ENCODE measurements at places on chromosomes 6 and 20.

DNA sequence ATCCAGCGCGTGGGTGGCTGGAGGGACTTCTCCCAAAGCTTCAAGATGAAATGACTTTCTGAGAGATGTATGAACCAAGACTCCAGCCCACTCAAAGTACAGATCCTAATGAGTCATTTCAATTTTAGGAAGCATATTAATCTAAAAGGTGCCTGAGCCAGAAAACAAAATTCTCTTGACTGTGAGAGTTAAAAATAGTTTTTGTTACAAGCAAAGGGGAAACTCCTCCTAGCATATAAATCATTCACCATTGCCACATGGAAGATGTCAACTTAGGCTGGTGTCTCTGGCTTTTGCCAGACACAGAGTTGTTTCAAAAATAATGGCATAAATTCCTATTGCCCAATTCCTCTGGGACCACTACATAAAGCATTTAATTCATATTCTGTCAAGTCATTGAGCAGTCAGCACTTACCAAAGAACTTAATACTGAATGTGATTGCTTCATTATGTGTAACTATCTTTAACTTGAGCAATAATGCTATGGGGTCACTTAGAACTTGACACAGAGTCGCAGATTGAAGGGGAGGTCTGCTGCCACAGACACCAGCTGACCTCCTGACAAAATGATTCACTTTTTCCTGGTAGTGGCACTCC lies 280.6 kb downstream of the SLC35F1 start:
- DNase-seq, result no peak

DNA sequence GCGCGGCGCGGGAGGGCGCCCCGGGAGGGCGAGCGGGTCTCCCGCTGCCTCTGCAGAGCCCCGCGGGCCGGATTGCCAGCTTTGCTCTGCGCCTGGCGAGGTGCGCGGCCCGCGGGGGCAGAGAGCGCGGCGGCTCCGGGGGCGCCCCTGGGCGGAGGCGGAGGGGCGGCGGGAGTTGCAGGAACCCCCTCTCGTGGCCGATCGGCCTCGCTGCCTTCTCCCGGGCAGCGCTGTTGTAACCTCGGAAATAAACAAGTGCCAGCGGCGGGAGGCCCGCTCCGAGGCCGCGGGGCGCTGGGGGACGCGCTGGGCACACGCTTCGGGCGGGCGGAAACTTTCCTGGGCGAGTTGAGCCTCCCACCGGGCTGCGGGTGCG lies 1.2 kb downstream of the CDH4 start:
- no peak for DNase-seq

- no peak for DNase-seq
Observed at GRCh38 chr6:70363741-70364493, 49.4 kb upstream of the FAM135A start.

DNA sequence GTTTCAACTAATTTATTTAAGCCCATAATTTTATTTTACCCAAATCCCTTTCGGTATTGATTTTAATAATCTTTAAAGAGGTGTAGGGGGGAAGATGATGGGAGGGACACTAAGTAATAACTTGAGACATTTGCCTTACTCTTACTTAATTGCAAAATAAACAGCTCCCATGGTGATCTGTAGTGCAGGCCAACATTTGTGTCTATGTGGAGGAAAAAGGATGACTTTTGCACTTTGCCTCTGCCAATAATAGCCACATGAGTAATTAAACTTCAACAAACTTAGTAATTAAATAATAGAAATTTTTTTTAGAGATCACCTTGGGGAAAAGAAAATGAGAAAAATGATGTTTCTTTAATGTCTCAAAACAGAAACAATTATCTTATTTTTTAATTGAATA lies 29.9 kb upstream of the CD2AP start:
- no peak for DNase-seq

DNA sequence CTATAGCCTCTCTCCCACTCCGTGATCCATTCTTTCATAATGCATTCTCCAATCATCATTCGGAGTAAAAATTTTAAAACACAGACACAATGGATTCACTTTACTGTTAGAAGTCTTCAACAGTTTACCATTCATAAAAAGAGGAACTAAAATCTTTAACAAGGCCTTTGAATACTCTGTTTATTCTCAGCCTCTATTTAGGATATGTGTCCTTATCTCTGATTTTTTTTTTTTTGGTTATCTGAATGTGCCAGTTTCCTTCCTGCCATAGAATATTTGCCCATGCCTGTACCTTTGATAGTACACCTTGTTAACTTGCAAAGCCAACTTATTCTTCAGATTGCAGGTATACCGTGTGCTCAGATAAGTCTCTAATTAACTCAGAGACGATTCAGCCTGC lies 11.1 kb downstream of the CRISP1 start:
- DNase-seq, result no peak

GRCh38 chr6:27439371-27439770 lies 33.5 kb downstream of the ZNF184 start:
- DNase-seq, result no peak
